Neural crest cell (in vitro differentiated cells): ENCODE measurements at places on chromosomes 6 and 20. TPM values are rescaled to one million over a fixed set of nuclear protein-coding genes. Genes with fewer than 3 reads are reported as not detected.
A peak's percentile ranks its signal among the peaks of the same experiment; 100 is the strongest.

DNA sequence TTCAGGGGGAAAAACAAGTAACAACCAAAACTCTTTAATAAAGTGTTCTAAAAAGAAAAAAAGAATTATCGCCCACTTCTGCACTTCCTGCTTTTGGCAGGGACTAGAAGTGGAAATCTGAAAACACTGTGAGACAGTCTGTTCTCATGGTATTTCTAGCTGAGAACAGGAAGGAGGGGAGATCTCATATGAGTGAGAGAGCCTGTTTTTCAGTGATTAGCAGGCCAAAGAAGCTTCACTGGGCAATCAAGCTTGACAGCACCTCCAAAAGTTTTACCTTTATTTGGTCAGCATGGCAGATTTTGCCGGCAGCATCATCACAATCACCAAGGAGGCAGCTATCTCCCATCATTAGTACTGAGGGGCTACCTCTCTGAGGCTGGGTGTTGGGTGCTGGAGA lies 79.5 kb upstream of the ATXN1 start:
- no peak for DNase-seq

- DNase-seq, result peak; percentile 88
Observed at GRCh38 chr20:49936153-49937026, at the start of gene RNF114. TSS of gene RNF114 (plus strand) at chr20:49936397. CDS start at chr20:49936413, 16 bp downstream.

DNA sequence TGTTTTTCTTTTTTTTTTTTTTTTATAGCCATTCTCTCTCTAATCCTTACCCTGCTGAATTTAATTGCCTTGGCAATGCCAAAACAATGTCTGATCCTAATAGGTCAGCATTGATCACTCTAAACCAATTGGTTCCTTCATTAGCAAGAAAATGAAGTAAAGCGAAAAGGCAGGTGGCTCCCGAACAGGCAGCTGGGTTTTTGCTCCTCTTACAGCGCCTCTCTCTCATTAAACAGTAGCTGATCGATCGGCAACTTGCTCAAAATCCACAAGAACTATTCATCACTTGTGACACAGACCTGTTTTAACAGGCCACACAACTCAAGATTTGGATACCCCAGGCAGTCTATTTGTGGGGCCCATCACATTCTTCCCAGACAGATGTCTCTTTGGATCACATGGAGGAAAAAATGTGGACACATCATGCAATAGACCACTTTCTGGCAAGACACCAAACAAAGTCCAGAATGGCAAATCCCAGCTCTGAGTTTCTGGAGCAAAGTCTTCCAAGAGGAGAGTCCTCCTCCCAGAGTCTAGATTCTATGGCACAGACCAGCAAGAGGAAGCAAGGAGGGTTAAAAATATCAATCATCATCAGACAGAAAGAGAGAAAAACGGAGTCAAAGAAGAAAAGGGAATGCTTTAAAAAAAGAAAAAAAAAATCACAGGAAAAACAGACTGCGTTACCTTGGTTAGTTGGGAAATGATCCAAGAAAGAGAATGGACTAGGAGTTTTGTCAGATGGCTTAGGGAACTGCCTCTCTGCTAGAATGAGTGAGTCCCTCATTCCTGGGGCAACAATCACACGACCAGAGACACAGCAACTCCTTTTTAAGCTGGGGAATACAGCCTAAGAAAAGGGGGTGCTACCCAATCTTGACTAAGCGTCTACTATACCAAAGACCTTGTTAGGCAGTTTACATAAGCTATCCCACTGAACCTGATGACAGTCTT lies 247.8 kb downstream of the BTBD9 start:
- no peak for DNase-seq

DNA sequence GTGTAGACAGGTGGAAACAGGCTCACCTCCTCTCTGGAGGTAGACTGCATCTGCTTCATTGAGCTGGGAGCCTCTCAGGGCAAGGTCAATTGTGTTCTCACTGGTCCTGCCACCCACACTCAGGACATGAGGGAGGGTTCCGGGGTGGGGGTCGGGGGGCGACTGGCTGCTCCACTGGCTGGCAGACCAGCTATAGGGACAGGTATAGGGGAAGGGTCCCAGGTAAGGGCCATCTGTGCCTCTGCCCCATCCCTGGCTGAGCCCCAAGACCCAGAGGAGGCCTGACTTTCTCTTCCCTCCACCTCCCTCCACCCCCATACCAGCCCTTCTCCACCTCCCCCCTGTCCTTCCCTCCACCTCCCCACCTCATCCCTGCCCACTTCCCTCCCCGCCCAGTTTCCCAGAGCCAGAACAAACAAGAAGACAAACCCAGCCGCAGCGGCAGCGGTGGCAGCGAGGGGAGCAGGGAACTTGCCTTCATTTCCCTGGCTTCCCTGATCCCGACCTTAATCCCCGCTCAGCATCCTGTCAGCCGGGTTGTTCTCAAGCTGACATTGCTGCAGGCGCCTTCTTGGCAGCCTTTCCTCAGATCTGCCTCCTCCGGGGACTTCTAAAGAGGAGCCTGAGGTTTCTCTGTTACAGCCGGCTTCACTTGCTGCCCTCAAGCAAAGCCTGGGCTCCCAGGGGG lies 18.3 kb upstream of the FOXP4 start:
- DNase-seq, result no peak

DNA sequence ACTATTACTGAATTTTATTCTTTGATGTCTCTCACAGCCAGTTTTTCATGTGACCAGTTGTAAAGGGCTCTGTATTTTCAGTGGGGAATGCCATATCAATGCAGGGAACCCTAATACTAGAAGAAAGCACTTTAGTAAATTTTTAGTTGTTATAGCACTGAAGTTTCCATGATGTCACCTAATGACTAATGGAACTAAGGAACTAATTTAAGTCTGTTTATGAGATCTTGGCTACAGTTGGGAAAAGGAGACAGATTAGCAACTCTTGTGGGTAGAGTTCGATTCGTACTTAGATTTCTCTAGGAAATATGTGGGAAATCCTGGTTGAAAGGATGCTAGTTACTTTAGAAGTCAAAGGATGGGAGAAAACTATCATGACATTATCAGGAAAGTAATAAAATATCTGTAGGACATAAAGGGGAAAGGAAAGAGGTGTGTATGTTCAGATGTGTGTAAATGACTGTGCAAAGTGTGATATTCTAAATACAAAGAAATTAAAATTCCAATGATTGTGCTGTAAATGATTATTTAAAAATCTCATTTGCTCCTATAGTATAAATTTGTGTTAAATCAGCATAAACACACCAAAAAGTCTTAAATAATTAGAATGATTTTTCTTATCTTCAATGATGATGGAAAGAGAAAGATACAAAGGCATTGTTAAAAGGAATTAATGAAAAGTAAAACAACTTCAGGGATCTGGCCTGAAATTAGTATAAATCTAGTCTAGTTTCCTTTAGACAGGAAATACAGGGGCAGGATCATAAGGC lies 103.4 kb downstream of the LRRC1 start:
- no peak for DNase-seq

DNA sequence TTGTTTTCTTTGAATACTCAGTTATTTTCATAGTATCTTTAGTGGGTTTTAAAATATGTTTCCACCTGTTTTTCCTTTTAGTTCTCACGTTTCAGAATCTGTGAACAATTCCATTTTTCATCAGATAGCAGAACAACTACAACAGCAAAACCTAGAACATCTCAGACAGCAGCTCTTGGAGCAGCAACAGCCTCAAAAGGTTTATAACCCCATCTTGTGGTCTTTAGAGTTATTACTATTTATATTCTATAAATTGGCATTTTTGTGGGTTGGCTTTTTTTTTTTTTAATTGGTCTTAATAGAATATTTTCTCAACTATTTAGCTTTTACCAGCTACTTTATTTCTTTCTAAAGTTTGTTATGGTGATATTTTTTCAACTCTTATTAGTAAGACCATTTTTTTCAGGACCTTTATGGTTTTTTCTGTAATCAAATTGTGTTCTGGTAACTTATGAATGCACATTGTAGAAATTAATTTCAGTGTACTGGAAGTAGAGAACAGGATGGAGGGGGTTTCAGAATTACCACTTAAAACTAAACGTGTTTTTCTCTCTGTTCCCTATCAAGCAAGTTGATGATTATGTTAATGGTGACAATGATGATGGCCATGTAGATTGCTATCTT lies 72.2 kb downstream of the SCAF8 start:
- DNase-seq, result no peak

DNA sequence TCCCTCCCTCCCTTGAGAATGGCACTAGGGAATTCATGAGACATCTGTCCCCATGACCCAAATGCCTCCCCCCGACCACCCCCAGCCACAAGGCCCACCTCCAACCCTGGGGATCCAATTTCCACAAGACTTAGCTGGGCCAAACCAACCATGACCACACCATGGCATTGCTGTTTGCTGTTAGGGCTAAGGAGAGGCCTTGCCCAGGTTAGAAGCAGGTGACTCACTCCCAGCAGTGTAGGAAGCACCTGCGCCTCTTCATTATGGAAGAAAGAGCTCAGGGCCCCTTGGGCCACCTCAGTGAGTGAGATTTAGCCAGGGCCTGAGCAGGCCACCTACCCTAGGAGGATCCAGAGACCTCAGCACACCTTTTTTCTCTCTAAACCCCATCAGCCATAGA lies 337.9 kb downstream of the TAF4 start:
- no peak for DNase-seq

DNA sequence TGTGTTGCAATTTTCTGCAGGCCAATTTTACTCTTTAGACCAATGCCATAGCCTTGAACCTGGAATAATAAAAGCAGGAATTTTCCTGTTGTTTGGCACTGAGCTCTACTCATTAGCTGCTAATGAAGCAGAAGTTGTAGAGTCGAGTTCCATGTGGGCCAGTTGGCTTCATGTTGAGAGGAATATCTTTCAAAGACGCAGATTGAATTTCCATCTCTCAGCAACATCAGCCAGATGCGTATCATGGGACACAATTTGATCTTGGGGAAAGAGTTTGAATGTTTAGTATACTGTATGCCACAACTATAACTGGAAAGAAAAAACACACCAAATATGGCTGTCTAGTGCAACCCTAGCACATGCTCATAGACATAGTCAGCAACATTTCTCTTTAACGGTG lies 259.6 kb downstream of the BCKDHB start:
- DNase-seq, result no peak

DNA sequence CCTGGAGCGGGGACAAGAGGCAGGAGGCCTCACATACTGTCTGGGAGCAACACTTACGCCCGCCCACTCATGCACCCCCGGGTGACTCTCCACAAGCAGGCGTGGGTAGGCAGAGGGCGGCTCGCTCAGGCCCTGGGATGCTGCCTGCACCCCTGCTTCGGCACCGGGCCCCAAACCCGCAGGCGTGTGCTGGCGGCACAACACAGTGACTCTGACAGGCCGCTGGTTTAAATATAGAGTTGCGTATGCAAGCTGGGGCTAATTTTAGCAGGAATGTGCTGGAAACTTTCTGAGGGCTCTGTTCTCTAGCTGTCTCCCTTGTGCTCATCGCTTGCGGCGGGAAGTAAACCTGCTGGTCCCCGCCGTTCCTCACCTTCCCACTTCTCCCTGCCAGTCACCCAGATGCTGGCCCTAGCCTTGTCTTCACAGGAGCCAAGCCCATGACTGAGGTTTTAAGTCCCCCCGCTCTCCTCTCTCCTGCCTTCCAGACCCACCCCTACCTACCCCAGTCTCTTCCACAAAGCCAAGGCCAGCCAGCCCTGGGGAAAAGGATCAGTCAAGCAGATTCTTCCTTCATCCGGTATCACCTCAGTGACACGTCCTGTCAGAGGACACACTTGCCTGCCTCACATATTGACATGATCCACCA lies 94.5 kb upstream of the FOXP4 start:
- no peak for DNase-seq

RNF39 gene
- not detected in 2 replicates for total RNA-seq

SDCBP2 gene
- 1.6 and 2.4 TPM in 2 replicates for total RNA-seq

EFCAB8 gene
- total RNA-seq, result 0.26 TPM in 1 of 2 replicates, not detected in the other
